RWPE2 (cell line): ENCODE measurements at places on chromosomes 5 and 9.

DNA sequence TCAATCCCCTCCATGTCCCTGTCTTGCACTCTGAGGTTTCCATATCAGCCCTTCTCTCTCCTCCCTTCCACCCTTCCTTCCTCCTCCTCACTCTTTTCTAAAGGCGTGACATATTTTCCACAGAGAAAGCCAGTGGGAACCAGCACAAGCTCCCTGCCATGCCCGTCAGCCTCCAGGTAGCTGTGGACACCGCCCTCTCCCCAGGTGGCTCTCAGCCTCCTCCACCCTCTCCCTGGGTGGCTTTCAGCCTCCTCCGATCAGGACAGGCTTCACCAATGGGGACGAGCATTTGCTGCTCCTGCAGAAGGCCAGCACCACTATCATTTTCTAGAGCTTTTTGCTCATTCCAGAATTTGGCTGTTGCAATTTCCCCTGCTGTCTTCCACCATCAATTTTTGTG lies 236.6 kb downstream of the GADD45G start:
- DNase-seq = no peak
- H3K4me3 ChIP-seq = no peak overlapping the region
- H3K27ac ChIP-seq = no peak overlapping the region
- no peaks in the 10 kb centered on the region for H3K4me1 ChIP-seq

DNA sequence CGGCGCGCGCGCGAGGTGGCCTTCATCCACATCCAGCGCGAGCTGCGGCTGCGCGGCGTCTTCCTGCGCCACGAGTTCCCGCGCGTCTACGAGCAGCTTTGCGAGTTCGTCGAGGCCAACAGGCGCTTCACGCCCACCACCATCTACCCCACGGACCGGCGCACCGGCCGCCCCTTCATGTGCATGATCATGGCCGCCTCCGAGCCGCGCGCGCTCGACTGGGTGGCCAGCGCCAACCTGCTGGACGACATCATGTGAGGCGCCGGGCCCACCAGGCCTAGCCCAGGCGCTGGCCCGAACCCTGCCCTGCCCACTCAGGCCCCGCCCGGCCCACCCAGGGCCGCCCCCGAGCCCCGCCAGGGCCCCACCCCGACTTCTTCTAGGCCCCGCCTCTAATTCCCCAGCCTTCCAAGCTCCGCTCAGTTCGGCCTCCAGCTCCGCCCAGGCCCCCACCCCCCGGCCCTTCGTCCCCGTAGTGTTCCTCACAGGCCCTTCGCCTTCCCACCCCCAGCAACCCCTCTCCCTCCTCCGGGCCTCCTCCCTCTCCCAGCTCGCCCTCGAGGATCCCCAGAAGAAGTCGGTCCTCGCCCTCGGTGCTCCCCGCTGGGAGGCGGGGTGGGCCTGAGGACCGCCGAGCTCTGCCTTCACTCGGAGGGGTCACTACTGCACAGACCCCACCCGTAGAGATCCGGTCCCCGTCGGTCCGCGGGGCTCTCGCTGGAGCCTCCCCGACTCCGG lies 2.0 kb upstream of the PHPT1 start:
- peaks cover 16% of the 10 kb centered on the region for H3K36me3 ChIP-seq
- peak overlapping the region; percentile 78 for H3K27ac ChIP-seq
- DNase-seq = no peak

GRCh38 chr5:142506046-142506445 lies 179.8 kb downstream of the FGF1 start:
- no peak overlapping the region for H3K27ac ChIP-seq
- no peak overlapping the region for H3K4me3 ChIP-seq
- no peak for DNase-seq
- no peaks in the 10 kb centered on the region for H3K27me3 ChIP-seq
- H3K36me3 ChIP-seq = no peaks in the 10 kb centered on the region

DNA sequence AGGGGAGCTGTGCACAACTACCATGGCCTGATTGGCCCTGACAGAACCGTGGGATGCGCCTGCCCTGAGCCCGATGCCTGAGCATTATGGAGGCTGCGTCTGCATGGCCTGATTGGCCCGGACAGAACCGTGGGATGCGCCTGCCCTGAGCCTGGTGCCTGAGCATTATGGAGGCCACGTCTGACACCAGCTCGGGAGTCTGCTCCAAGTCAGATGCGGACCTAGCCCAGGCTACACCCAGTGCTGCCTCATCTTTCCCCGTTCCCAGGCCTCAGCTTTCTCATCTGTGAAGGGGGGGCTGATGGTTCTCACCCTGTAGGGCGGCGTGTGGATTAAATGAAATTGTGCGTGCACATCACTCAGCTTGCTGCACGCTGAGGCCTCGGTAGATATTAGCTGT lies 7.3 kb downstream of the CEP72 start:
- peak; percentile 61 for DNase-seq
- no peaks in the 10 kb centered on the region for H3K27me3 ChIP-seq
- no peak overlapping the region for H3K4me3 ChIP-seq
- no peaks in the 10 kb centered on the region for H3K4me1 ChIP-seq
- no peak overlapping the region for H3K27ac ChIP-seq

- no peak overlapping the region for H3K27ac ChIP-seq
- H3K4me3 ChIP-seq = no peak overlapping the region
- H3K27me3 ChIP-seq = no peaks in the 10 kb centered on the region
Observed at GRCh38 chr5:169020102-169020501, 280.8 kb downstream of the SLIT3 start.
